ENCODE measurements at places on chromosomes 4 and X. TPM values are rescaled to one million over a fixed set of nuclear protein-coding genes. Genes with fewer than 3 reads are reported as not detected.

Gene BEND2
- total RNA-seq = not detected

Gene MAPK10
- 0.53 TPM for total RNA-seq

Gene RAB39B
- total RNA-seq = 0.09 TPM

Gene CXCL6
- not detected for total RNA-seq

Gene CFAP299
- total RNA-seq = 0.09 TPM

Gene NAP1L2
- not detected for total RNA-seq

Gene GUCY1A1
- total RNA-seq = not detected

Gene HELT
- total RNA-seq = not detected

Gene CFAP99
- total RNA-seq = 0.18 TPM

Gene SERTM2
- total RNA-seq = not detected

DNA sequence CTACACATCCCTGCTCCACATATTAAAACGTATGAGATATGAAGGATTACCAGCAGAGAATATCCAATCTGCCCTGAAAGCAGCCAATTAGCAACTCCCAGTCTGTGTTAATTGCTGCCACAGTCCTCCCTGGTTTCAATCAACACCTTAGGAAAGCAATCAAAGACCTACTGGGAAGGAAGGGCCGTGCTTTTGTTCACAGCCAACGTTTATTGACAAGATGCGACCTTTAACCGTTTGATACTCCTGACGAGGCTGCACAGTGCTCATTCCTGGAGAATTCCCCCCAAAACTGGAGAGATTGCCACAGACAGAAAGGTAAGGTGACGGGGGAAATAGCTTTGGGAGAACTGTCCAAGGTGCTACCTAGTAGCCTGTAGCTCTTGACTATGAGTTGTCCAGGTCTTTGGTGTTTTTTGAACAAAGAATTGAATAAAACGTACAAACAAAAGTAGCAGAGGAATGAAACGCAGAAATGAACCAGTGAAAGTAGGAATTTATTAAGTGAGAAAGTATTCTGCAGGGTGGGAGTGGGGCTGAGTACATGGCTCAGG, 596.5 kb downstream of the NLGN4X start:
- DNase-seq = no peak

- no peak for DNase-seq
Measured at GRCh38 chr4:148749403-148749802, 307.2 kb upstream of the NR3C2 start.

DNA sequence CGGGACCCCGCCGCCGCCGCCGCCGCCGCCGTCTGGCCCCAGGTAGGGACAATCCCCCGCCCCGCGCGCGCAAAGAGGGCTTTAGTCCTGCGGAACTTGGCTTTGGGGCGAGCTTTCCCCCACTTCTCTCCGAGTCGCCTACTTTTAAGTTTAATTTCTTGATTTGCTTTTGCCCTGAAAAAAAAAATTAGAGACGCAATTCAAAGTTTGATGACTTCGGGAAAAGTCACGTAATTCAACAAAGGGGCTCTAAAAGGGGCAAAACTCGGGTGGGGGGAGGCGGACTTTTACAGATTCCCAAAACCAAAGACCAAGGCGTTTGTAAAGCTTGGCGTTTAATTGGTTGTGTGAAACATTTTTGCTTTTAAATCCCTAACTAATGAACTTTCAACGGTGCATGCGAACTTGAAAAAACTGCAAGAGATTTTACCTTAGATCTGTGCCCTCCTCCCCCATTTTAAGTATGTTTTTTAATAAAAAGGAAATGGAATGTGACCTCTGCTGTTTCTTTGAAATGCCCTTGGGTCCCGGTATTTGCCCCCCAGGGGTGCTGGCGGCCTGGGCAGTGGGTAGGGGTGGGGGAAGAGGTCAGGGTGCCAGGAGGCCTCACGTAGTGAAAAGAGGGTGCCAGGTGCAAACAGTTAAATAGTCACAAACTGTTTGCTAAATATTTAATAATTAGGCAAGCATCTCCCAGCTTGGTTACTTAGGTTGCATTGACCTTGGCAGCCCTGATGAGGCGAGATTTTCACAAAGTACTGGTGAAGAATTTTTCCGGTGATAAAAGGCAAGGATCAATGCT, 209.7 kb downstream of the NWD2 start:
- no peak for DNase-seq

GRCh38 chr4:138263247-138263816, 21.2 kb upstream of the SLC7A11 start:
- DNase-seq = no peak

DNA sequence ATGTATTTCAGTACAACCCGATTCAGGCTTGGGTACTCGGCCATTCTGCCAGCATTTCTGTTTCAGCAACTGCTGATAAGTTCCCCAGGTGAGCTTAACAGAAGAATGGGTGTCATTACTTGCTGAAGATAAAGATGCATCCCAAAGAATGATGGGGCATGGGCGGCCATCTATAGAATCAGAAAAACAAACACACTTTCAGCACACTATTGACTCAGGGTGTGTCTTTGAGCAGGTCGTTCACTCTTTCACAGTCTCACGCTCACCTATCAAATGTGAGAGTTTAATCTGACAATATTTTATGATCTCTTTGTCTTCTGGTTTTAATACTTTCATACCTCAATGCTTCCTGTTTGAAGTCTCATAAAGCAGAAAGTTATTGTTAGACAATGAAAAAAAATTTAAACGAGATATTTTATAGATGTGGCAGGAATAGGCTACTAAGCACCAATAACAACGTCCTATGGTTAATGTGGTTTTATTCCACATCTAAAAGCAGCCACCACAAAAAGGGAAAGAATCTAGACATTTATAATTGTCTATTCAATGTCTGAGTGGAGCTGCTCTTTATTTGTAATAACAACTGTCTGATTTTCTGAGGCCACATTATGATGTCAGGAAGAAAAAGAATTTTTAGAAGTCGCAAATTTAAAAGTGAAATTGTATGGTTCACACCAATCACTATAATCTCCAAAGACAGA, 17.0 kb downstream of the GASK1B start:
- DNase-seq = no peak

DNA sequence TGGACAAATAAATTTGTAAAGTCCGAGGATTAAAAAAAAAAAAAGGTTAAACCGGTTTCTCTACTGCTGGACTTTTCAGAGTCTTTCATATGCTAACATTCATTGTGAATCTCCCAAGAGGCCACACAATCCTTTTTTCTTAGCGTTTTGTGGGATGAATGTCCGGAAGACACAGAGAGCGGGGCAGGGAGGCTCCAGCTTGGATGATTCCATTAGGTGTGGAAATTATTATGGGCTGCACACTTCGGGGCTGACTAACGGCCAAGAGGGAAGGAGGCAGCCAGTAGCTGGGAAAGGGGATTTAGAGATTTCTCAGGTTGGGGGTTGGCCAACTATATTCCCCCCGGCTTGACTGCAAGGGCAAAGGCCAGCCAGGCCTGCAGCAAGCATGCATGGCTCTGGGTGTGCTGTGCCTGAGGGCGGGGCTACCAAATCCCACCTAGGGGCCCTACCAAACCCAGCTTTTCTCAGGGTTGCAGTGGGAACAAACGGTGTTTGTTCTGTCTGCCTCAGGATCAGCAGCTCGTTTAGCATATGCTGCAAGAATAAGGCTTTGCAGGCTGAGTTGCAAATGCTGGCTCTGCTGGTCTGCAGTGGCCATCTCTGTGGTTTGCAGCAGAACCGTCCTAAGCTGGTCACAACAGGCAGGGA, 28.6 kb downstream of the NYX start:
- no peak for DNase-seq

GRCh38 chr4:181948839-181949382, 294.3 kb upstream of the TENM3 start:
- DNase-seq = no peak

DNA sequence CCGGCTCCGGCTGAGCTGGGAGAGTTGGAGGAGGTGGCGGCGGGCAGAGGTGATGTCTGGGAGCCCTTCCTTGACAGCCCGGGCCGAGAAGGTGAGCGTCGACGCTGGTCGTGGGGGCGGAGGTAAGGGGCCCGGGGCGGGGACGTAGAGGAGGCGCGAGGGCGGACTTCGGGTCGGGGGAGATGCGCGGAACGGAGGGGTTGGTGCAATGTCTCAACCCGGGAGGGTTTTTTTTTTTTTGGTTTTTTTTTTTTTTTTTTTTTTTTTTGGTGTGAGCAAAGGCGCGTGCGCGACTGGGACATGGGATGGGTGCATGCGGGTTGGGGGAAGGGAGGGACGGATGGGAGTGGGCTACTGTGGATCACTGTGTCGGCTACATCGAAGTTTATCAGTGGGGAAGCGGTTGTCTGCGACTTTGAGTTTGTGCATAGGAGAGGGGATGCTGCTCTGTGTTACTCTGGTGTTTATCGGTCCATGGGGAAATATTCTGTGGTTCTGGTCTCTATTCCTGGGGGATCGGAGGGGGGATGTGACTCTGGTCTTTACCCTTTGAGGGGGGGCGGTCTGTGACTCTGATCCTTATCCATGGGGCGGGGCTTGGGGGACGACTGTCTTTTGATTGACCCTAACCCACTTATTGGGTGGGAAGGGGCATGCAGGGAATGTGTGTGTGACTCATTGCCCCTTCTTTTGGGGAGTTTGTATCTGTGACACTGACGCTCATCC, 537 bp downstream of the RBM10 start:
- peak; percentile 30 for DNase-seq

DNA sequence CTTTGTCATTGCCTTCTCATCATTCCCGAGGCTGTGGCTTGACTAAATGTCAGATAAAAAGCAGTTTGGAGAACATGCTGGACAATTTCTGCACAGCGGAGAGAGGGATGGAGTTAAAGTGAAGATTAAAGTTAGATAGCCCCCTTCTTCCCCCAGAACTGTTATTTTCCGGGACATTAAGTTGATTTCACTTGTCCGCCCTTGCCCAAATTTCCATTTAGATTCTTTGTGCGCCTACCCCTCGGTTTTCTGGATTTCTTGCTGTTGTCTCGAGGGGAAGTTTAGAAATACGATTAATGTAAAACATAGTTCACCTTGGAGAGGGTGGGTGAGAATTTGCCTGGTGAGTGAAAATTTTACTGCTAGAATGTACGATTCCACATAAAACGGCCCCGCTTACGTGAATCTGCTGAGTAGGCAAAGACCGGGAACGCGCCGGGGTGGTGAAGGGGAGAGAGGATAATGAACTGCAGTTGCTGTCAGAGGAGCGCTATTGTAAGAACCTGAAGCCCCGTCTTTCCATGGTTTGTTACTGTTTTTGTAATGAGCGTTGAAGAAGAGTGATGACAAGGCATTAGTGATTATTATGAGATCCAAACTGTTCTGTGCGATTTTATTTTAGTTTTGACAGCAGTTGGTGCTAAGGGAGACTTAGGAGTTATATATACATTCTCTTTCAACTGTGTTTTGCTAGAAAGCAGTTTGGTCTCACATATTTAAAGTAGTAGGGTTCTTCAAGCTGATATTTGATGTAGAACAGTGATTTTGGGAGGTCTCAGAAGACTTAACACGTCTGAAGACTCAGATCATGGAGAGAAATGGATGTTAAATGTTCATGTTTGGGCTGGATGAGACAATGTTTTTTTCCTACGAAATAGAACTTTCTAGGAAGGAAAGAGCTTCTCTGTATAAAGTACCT, 73.0 kb downstream of the AFF1 start:
- DNase-seq = peak; percentile 77

DNA sequence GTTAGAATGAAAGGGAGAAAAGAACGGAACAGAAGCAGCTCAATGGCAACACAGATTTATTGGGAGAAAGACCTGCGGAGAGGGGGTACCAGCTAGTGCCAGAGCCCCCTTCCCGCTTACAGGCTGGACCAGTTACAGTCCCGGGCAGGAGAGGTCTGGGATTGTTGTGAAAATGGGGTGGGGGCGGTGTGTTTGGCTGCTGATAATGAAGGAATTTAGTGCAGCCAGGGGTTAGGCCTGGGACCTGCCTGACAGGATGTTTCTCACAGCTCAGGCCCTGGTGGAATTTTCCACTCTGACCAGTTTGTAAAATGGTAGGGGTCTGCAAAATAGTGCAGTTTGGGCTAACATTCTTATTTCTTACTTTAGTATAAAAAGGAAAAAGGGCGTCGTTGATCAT, 75.4 kb upstream of the SPIN4 start:
- no peak for DNase-seq

- DNase-seq = no peak
Measured at GRCh38 chr4:6955261-6955911, 45.8 kb downstream of the TBC1D14 start.

GRCh38 chrX:14027511-14028019, 2.1 kb downstream of the GEMIN8 start:
- DNase-seq = peak; percentile 39

DNA sequence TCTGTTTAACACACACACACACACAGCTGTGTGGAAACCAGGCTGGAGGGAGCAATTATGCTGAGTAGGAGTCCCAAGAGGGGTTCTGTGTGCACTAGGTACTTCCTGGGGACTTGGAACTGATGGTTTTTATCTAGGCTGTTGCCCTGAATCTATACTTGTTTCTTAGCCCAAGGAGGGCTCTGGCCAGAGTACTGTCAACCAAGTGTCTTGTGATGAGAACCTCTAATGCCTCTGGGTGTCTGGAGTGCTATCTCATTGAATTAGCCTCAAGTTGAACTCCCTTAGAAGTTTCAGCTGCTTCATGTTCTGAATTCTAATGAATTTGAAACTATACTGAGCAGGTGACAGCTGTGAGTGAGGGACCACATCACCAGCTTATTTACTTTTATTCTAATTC, 16.6 kb downstream of the ARHGAP24 start:
- no peak for DNase-seq

DNA sequence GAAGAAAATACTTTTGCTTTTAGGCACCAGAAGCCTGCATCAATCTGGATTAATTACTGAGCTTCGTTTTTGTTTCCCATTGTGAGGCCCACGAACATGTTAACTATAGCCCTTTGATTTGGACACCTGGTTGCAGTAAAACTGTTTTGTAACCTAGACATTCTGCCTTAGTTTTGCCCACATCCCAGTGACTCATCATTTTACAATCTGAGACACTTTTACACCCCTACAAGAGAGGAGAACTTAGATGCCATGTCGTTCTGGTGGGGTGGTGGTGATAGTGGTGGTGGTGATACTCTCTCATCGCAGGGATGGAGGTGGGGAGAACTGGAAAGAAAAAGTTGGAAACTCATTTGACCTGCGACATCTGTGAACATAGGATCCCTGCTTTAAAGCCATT, 1257.2 kb downstream of the ADGRL3 start:
- no peak for DNase-seq

DNA sequence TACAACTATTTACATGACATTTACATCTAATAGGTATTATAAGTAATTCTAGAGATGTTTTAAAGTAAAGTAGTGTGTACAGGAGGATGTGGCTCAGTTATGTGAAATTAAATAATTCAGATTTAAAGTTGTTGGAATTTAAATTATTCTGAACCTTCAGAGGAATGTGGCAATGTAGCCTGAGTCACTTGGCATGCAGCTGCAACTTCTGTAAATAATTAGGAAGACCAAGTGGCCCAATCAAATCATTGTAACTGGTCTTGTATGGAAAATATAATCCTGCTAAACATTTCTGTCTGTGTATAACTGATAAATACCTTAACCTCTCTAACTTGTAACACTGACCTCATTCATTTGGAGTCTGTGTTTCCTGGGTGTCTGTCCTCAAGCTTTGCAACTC, 828.9 kb downstream of the GLUD2 start:
- DNase-seq = no peak
